ENCODE measurements at places on chromosomes 12 and 14.
A peak's percentile ranks its signal among the peaks of the same experiment; 100 is the strongest.

DNA sequence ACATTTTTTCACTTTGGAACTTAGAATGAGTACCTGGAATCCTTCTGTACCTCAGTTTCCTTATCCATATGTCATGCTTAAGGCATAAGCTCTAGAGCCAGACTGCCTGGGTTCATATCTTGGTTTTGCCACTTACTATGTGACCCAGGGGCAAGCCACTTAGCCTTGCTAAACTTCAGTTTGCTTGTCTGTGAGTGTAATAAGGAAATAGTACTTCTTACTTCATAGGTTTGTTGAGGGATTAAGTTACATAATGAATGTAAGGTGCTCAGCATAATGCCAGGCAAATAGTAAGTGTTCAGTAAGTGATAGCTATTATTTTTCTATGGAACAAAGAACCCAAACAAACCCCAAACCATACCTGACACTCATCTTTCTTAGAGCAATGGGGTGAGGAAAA is 225.1 kb downstream of the BCAT1 start:
- DNase-seq: no peak

DNA sequence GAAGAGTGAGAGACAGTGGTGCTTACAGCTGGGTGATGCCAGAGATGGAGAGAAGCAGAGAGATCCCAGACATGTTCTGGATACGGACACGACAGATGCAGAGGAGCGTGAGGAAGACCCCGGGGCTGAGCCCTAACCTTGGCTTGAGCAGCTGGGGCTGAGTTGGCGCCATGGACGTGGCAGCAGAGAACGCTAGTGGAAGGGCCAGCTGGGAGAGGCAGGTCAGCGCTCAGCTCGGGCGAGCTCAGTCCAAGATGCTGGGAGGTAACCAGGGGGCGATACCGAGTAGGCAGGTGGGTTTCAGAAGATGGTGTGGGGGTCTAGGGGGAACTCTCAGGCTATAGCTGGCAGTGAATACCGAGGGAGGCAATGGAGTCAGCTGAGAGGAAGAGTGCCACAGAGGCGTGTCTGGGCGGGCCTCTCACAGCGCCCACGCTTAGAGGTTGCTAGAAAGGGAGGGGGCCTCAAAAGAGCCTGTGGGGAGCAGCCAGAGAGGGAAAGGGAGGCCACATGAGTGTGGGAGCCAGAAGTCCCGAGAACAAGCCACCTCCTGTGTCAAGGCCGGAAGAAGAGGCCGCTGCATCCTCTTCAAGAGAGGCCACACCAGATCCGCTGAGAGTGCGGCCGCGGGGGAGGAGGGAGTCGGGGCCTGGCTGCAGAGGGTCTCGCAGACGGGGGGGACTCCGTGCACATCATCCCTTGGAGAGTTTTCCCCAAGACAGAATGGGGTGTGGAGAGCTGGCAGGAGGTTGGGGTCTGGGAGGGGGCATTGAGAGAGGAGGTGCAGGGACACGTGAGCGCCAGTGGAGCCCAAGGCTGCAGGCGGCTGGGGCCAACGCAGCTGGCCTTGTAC is 57.0 kb upstream of the DIO3 start:
- DNase-seq: no peak

DNA sequence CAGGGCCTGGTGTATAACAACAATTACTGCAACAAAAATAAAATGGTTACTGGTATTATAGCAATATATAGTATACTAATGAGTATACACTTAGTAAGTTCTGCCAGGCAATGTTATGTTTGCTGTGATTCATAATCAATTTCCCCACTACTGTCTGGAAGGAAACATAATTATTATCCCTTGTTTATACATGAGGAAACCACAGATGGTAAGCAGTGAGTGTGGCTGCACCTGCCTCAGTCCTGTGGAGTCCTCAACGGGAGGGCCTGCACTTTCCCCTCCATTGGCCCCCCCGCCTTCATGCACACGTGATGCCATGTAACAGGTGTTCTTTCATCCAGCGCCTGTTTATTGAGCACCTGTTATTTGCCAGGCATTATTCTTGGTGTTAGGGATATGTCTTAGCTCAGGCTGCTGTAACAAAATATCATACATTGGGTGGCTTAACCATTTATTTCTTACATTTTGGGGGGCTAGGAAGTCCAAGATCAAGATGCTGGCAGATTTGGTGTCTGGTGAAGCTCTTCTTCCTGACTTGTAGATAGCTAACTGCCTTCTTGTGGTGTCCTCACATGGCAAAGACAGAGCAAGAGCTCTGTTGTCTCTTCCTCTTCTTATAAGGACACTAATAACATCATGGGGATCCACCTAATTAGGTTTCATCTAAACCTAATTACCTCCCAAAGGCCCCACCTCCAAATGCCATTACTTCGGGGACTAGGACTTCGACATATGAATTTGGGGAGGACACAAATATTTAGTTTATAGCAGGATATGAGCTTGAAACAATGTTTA is 59.5 kb upstream of the CHGA start:
- no peak for DNase-seq

DNA sequence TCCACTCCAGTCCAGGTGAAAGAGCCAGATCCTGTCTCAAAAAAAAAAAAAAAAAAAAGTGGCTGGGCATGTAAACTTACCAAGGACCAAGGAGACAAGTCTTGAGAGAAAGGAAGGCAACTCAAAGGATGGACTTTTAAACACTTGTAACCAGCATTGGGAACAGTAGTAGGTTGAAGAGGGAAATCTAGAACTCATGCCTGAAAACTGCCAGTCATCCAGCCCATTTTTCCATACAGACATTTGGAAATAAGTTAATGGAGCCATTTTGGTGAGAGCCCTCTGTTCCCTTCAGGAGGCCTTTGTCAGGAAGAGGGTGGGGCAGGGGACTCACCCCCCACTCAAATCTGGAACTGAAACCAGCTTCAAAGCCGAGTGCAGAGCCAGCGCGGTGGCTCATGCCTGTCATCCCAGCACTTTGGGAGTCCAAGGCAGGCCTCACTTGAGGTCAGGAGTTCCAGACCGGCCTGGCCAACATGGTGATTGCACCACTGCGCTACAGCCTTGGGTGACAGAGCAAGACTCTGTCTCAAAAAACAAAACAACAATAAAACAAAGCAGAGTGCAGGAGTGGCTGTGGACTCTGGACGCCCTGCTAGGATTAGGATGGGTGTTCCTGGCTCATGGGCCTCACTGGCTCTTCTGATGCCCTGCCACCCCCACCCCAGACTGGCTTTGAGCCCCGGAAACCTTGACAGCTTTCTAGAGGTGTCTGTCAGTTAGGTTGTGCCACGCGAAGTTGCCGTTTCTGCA is 1.6 kb upstream of the MLXIP start:
- DNase-seq: no peak

DNA sequence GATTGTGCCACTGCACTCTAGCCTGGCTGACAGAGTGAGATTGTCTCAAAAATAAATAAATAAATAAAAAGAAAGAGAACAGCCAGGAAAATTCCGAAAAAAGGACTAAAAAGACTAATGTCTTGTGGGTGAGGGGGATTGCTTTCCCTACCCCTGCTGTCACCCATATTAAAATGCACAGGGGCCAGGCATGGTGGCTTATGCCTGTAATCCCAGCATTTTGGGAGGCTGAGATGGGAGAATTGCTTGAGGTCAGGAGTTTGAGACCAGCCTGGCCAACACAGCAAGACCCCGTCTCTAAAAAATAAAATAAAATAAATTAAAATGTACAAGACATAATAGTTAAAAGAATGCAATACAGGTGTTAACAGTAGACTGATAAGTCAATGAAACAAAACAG is 6.1 kb downstream of the DHRS1 start:
- no peak for DNase-seq

DNA sequence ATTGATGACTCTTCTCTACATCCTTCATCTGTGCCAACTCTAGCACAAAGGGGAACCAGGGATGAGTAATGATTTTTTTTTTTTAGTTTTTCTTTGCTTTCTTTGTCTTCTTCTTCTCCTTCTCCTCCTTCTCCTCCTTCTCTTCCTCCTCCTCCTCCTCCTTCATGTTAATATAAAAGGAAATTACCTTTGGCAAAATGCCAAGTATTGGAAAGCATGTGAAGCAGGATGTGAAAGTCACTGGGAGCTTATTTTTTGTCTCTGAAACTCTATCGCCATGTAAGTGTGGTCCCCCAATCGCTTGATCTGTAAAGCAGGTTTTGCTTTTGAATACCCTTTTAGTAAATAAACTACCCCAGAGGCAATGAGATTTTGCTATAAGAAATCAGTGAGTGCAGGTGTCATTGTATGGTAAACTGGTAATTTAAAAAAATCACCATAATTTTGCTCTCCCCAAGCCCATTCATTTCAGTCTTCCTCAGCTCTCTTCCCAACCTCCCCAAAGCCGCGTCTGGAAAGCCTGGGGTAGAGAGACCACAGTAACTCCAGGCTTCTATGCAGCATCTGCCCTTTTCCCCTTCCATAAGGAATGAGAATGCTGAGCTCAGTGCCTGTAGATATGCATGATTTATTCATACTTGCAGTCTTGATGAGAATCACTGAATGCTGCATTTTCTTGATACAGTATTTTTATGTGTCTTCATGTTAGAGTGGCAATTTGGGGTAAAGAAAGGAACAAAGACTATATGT is 388.7 kb downstream of the TMEM117 start:
- DNase-seq: no peak

GRCh38 chr12:119020406-119021360 is 39.3 kb downstream of the SRRM4 start:
- peak; percentile 17 for DNase-seq

All from left ventricle myocardium inferior (tissue), 1 donor.